ENCODE measurements at places on chromosomes 7 and 10. TPM values are rescaled to one million over a fixed set of nuclear protein-coding genes. Genes with fewer than 3 reads are reported as not detected.

Gene ENTPD1
- polyA plus RNA-seq = 21.3 TPM

Gene MSANTD7
- polyA plus RNA-seq = 16.0 TPM

Gene ST8SIA6
- 12.1 TPM for polyA plus RNA-seq

Gene KCP
- polyA plus RNA-seq = 5.9 TPM
